ENCODE measurements at places on chromosomes 3 and 15.
A peak's percentile ranks its signal among the peaks of the same experiment; 100 is the strongest.

- no peak for DNase-seq
These were observed 62.5 kb upstream of the TLE3 start for GRCh38 chr15:70160267-70160666.

DNA sequence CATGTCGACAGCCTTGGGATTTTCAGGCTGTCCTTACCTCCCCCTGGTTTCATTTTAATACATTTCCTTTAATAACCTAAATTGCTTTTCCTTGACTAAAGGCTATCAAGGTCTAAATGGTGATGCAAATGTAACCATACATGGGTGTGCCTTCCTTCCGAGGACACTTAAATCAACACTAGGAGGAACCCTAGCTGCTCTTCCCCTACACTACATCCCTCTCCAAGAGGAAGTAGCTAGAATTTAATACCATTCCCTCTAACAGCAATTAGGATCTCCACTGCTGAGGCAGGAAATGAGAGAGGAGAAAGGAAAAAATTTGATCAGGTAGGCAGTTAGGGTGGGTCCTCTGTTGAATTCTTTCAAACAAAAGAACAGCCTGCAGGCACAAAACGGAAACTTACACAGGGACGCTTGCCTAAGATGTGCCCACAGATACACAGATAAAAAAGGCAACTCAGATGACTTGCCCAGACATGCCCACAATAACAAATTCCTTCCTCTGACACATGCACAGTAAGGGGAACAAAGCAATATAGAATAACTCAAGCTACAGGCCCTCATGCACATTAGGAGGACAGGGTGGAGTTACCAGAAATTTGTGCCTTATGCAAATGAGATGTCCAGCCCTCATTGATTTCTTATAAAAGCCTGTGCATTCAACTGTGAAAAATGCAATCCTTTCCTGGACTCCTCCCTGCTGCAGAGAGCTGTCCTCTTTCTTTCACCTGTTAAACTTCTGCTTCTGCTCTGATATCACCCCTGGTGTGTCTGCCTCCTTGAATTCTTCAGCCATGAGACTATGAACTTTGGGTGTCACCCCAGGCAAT, 1024.4 kb upstream of the CADM2 start:
- no peak for DNase-seq

DNA sequence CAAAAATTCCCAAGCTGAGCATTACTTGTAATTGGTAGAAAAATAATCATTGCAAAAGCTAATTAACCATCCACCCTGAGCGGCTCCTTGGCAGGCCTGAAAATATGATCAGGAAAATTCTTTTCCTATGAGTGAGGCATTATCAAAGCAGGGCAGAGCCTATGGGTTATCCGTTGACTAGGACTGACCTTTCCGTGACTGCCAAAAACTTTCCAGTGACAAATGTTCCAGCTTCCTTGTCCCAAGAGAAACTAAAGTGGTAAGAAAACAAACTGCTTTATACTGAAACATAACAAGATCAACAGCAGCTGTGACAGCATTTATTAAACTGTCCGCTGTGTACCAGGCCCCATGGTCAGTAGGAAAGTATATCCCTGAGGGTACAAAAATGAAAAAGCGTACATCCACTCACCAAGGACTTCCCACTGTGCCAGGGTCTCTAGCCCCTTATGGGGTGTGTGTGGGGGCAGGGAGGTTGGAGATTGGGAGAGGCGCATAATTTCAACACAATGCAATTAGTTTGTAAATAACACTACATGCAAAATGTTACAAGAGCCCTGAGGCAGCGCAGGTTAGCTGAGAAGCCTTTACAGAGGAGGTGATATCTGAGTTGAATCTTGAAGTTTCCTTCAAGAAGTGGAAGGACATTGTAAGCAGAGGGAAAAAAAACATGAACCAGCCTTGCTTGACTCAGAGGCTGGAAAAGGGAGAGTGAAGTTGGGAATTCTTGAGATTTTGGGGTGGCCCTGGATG, 8.5 kb downstream of the LIPC start:
- no peak for DNase-seq

DNA sequence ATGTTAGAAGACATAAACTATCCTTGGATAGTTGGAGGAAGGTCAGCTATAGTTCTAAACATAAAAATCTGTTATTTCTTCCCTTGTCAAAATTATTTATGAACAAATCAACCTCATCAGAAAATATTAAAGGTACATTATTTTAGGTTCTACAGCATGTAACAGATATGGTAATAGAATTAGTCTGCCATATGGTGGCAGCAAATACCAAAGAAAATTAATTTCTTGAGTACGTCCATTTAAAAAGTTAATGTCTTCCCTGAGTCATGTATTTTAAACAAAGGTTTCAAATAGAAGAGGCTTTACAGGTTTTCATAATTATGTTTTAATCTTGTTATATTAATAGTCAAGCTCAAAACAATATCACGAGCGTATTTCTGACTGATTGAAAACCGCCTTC, 17.9 kb upstream of the ANKRD28 start:
- no peak for DNase-seq

GRCh38 chr3:101724329-101725193, at the start of gene CEP97:
CEP97 (plus strand) TSS chr3:101724614; CDS start chr3:101724677, 63 bp downstream.
- peak; percentile 95 for DNase-seq

GRCh38 chr3:69368129-69368741, 17.7 kb downstream of the FRMD4B start:
- DNase-seq, result peak; percentile 38

- no peak for DNase-seq
These were observed 23.2 kb upstream of the LAMP3 start for GRCh38 chr3:183185696-183186095.

DNA sequence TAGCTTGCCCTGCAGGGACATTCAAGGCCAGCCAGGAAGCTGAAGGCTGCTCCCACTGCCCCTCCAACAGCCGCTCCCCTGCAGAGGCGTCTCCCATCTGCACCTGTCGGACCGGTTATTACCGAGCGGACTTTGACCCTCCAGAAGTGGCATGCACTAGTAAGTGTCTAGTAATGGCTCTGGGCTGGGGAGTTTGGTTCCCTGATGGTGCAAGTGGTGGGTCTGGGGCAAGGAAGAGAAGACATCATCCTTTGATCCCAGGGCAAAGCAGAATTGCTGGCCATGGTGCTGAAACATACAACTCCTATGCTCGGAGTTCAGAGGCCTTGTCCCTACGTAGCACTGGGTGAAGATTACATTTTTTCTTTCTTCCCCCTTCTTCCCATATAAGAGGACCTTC, 311.4 kb downstream of the EPHB1 start:
- no peak for DNase-seq

DNA sequence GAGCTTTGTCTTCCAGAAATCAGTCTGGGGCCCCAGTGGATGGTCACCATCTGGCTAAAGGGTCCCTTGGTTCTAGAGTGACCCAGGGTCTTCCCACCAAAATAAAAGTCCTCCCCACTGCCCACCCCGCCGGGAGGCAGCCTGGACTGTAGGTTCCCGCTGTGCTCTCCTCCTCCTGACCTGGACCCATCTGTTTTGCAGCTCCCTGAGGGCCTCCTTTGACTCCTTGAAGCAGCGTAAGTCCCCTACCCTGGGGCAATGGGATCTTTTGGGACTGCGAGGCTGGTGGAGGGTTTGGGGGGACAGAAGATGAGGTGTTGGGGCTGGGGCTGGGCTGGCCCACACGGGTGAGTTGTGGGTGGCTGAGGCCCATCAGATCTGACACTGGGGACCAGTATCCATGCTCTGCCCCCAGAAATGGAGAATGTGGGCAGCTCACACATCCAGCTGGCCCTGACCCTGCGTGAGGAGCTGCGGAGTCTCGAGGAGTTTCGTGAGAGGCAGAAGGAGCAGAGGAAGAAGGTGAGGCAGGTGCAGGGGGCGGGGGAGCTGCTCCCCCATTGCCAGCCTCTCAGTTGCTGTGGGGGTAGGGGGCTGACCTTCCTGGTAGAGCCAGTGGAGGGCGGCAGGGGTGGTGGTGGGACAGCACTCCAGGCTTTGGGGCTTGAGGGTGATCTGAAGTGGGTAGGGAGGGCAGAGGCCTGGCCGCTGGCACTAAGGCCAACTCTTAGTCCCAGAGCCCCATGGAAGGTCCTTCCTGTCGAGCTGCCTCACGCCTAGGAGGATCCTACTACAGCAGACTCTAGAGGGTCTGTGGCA, 30.4 kb downstream of the PSTPIP1 start:
- DNase-seq, result no peak

DNA sequence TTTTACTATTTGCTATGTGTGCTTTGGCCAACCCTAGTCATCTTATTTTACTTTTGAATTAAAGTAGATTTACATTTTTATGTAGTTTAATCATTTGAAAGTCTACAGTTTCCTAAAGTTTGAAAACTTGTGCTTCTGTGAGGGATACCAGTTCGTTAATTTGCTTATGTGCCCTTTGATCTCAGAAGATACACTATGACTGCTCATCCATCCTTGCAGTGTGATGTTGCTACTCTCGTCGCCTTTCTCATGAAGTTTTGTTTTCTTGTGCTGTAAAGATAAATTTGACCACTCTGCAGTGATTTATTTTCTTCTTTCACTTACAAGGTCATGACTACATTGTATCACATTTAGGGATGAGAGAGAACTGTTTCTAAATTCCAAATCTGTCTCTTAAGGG, 16.3 kb downstream of the SNRPN start:
- DNase-seq, result no peak

DNA sequence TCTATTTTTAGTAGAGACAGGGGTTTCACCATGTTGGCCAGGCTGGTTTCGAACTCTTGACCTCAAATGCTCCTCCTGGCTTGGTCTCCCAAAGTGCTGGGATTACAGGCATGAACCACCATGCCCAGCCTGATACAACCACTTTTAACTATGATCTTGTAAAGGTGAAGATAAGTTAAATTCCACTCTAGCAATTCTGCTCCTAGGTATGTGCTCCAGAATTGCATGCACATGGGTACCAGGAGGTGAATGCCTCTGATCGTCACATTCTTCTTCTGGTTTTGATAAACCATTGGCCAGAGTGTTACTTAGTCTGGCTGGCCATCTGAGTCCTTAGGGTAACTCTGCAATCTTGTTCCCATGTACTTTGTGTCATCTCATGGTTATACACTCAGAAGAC, 22.3 kb downstream of the CSPG5 start:
- no peak for DNase-seq

- DNase-seq, result no peak
These were observed 124.0 kb downstream of the RAP2B start for GRCh38 chr3:153285982-153286381.

DNA sequence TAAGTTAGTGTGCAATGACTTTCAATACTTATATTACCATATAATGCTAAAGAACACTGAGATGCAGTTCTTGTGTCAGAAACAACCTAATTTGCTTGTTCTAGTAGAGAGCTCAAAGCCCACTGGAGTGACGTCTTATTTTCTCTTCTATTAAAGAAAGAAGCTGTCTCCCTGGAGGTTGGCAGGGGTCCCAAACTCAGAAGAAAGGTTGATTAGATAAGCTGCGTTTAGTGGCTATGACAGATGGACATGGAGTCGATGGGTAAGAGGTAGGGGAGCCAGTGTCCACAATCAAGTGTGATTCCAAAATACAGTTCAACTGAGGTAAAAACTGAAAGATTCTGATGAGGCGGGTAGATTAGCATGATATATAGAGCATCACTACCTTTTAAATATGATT, 363.6 kb downstream of the NLGN1 start:
- no peak for DNase-seq

DNA sequence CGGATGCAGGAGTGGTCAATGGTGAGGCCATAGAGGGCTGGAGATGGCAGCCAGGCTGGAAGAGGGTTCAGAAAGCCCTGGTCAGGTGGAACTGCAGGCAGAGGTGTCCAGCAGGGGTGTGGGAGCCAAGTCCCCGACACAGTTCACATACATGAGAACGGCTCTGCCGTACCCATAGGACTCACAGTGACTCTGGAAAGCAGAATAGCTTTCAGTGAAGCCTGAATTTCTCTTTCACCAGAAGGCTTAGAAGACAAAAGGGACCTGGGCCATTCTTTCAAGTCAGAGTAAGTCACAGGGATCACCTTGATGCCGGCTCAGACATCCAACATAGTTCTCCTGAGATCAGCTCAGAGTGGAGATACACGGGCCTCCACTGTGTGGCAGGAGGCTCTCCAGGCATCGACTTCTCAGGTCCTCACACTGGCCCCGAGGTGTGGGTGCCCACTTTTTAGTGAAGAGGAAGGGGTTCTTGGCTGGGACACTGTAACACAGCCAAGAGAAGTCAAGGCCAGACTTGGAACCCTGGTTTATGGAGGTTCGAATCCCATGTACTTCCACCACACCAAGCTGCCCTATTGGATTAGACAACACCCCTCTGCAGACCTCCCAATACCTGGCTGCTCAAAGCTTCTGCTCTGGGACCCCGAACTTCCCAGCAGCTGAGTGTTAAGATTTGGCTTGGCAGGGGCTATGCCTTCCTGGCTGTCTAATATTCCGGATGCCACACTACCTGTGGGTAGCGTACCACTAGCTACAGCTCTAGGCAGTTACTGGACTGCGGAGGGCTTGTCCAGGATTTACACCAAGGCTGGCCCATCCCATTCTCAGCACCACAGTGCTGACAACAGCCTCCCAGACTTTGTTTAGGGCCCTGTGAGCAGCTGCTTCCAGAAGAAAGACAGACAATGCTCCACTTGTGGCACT, 40.4 kb upstream of the RAB6B start:
- DNase-seq, result no peak

DNA sequence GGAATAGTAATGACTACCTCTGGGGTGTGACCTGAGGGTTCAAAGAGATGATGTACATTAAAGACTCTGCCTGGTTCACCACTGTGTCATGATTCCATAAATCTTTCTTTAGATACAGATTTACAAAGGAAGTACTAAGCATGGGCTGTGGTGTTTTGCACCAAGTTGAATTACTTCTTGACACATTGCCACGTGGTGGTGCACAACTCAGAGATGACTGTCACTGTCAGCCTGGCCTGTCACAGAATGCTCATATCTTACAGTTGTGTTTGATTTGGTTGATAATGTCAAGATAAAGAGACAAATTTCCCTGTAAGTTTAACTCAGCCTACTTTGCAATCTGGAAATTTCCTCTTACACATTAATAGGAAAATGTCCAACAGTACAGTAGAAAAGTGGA, 3.2 kb downstream of the CTDSPL start:
- DNase-seq, result peak; percentile 14

DNA sequence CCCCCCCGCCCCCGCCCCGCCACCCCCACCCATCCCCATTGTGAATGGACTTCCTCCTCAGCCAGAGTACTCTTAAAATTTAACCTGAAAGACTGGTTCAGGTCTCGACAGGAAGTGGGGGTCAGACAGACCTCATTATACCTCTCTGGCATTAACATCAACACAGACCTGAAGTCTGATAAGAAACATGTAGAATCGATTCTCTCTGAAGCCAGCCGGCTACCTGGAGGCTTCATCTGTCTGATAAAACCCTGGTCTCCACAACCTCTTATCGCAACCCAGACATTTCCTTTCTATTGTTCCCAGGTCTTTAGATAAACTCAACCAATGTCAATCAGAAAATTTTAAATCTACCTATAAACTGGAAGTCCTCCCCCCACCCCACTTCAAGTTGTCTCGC, 42.6 kb downstream of the SLCO2A1 start:
- DNase-seq, result no peak

GRCh38 chr3:170257145-170257544, 34.9 kb downstream of the PRKCI start:
- no peak for DNase-seq

All from CD4-positive, CD25-positive, alpha-beta regulatory T cell (primary cell).